ENCODE measurements at places on chromosomes 5 and 9.

- peak; percentile 19 for DNase-seq
- peaks cover 4% of the 10 kb centered on the region for H3K4me1 ChIP-seq
- H3K27ac ChIP-seq = no peak overlapping the region
- H3K27me3 ChIP-seq = no peaks in the 10 kb centered on the region
- H3K4me3 ChIP-seq = no peak overlapping the region
- H3K36me3 ChIP-seq = no peaks in the 10 kb centered on the region
These were observed 209.3 kb upstream of the SLC24A2 start for GRCh38 chr9:19998153-19998552.

- H3K36me3 ChIP-seq = no peaks in the 10 kb centered on the region
- peaks cover 3% of the 10 kb centered on the region for H3K27me3 ChIP-seq
- H3K4me1 ChIP-seq = no peaks in the 10 kb centered on the region
- no peak overlapping the region for H3K27ac ChIP-seq
- no peak overlapping the region for H3K4me3 ChIP-seq
- DNase-seq = peak; percentile 81
These were observed 20.3 kb downstream of the WHRN start for GRCh38 chr9:114484854-114485443.

GRCh38 chr5:94793113-94793815 is 174.8 kb downstream of the SLF1 start:
- DNase-seq = peak; percentile 98
- H3K4me1 ChIP-seq = no peaks in the 10 kb centered on the region
- no peaks in the 10 kb centered on the region for H3K27me3 ChIP-seq
- no peak overlapping the region for H3K4me3 ChIP-seq
- H3K27ac ChIP-seq = peak overlapping the region; percentile 50
- H3K36me3 ChIP-seq = no peaks in the 10 kb centered on the region

DNA sequence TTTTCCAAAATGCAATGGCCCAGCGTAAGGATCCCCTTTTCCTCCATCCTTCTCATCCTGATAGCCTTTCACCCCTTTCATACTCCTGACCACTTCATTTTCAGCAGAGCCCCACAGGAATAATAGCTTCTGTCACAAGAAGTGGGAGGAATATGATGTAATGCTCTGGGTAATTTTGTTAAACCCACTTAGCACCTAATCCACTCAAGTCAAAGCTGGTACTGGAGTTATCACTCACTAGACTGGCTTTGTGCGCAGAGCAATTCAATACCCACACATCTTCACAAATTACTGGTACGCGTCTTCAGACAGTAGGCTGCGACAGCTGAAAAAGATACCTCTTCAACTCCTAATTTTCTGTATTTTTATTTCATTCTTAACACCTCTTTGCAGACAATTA is 2232.8 kb upstream of the WWC1 start:
- H3K27ac ChIP-seq = no peak overlapping the region
- H3K4me1 ChIP-seq = no peaks in the 10 kb centered on the region
- H3K36me3 ChIP-seq = no peaks in the 10 kb centered on the region

- no peak for DNase-seq
- no peak overlapping the region for H3K27ac ChIP-seq
- H3K4me1 ChIP-seq = peaks cover 16% of the 10 kb centered on the region
- H3K27me3 ChIP-seq = no peaks in the 10 kb centered on the region
- H3K4me3 ChIP-seq = no peak overlapping the region
These were observed 113.5 kb upstream of the PCA3 start for GRCh38 chr9:76650692-76651091.

GRCh38 chr9:98964911-98965336 is 21.2 kb downstream of the COL15A1 start:
- no peak overlapping the region for H3K4me3 ChIP-seq
- no peak for DNase-seq
- no peak overlapping the region for H3K27ac ChIP-seq
- no peaks in the 10 kb centered on the region for H3K36me3 ChIP-seq
- no peaks in the 10 kb centered on the region for H3K27me3 ChIP-seq
- H3K4me1 ChIP-seq = peaks cover 20% of the 10 kb centered on the region

- no peak overlapping the region for H3K4me3 ChIP-seq
- peak; percentile 15 for DNase-seq
- H3K36me3 ChIP-seq = no peaks in the 10 kb centered on the region
- no peaks in the 10 kb centered on the region for H3K27me3 ChIP-seq
These were observed 34.4 kb downstream of the RAD50 start for GRCh38 chr5:132591145-132591544.

DNA sequence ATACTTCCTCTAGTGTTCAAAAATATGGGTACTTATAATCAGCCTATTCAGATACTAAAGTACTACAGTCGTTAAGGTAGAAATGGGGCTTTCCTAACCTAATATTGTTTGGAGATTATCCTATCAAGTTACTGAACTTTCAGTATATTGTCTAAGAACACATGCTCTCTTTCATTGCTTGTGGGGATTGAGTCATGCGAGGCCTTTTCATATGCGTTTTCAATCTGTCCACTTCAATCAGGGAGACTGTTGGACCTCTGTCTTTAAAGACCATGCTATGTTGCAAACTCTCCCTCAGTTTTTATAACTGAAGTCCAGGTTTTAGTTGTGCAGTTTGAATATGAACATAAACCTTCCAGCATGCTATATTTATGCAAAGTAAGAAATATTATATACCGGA is 15.0 kb downstream of the PRR16 start:
- no peak overlapping the region for H3K27ac ChIP-seq
- no peaks in the 10 kb centered on the region for H3K4me1 ChIP-seq
- H3K4me3 ChIP-seq = no peak overlapping the region
- no peaks in the 10 kb centered on the region for H3K27me3 ChIP-seq

DNA sequence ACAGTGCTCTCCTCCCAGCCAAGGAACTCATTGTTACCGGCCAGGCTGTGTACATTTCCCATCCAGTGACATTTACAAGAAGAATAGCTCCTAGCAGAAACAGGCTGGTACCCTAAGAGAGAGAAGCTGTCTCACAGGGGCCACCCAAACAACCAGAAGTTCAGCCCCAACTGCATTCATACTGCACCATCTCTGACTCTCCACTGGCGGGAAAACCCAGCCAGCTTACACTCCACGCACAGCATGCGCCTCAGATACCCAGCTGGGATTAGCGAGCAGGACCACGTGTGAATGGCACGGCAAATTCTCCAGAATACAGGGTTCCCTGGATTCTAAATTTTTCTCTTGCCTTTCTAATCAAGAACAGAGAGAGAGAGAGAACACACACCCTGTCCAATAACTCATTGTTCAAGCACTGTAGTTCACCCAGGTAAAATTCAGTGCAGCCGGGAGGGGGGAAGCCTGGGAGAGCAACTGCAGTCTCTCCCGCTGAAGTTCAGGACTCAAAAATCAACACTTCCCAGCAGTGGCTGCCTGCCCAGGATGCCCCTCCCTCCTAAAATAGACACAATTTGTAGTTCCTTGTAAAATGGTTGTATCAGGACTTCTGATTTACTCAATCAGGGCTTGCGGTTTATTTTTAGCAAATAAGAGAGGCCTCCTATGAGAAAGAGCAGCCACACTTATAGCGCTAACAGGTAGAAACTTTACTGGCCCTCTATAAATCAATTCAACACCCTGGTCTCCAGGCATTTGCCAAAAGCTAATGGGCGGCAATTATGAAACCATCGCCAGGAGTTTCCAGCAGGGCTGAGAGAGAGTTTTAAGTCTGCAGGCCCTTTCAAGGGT is 2.2 kb downstream of the COL23A1 start:
- no peaks in the 10 kb centered on the region for H3K36me3 ChIP-seq
- H3K27me3 ChIP-seq = peaks cover 8% of the 10 kb centered on the region
- no peak for DNase-seq
- H3K4me3 ChIP-seq = no peak overlapping the region
- no peaks in the 10 kb centered on the region for H3K4me1 ChIP-seq

GRCh38 chr9:125659201-125659840 is 47.7 kb downstream of the MAPKAP1 start:
- DNase-seq = peak; percentile 63
- no peaks in the 10 kb centered on the region for H3K36me3 ChIP-seq
- H3K4me1 ChIP-seq = peaks cover 4% of the 10 kb centered on the region
- no peaks in the 10 kb centered on the region for H3K27me3 ChIP-seq
- no peak overlapping the region for H3K4me3 ChIP-seq

- peaks cover 35% of the 10 kb centered on the region for H3K27me3 ChIP-seq
- no peak overlapping the region for H3K4me3 ChIP-seq
- no peak overlapping the region for H3K27ac ChIP-seq
- H3K36me3 ChIP-seq = no peaks in the 10 kb centered on the region
These were observed 24.1 kb upstream of the TRMT10B start for GRCh38 chr9:37729499-37729898.
